ENCODE measurements at places on chromosomes 5 and 9.

DNA sequence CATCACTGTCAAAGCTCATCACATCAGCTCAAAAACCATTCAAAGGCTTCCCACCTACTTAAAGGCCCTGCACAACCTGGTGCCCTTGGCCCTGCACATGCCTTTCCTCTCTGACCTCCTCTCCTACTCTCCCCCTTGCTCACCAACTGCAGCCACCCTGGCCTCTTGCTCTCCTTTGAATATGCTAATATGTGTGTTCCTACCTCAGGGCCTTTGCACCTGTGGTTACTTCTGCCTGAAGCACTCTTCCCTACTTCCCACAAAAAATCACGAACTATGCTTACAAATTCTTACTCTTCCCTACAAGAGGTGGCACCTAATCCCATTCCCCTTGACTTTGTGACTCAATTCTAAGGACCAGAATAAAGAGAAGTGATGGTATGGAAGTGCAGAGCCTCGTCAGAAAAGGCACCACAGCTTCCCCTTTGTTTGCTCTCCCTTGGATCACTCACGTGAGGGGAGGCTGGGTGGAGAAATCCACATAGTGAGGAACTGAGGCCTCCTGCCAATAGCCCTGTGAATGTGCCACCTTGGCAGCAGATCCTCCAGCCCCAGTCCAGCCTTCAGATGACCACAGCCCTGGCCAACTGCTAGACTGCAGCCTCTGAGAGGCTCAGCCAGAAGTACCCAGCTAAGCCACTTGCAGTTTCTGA is 3.2 kb upstream of the TMEM171 start:
- DNase-seq: no peak

- DNase-seq: peak; percentile 59
Measured at GRCh38 chr5:128241051-128241695, 157.6 kb downstream of the SLC12A2 start.

DNA sequence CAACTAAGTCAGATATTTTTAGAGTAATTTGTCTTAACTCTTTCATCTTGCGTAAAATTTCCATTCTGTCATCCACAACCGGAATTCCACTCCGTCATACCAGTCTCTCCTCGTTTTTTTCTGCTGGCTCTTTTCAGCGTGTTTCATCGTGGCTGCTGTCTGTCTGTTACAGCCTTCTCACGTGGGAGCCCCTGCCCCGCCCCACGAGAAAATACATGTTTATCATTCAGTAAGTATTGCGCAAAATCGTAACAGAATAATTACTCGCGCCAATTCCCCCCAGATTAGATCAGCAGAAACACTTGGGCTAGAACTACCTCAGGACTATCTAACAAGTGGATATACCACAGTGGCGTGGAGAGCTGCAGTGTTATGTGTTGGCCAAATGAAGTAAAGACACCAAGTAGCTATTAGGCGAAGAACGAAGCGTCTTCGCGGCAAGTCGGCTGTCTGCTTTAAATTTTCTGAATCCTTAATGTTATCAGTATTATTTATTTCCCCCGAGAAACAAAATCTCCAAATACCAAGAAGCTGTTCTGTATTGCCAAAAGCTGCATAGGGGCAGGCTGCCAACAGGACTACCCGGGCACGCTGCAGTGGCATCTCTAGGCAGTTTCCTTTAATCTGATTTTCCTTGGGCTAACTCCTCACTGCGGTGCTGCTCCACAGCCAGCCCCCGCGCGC is 566 bp upstream of the FOCAD start:
- peak; percentile 67 for DNase-seq

- DNase-seq: no peak
Measured at GRCh38 chr9:131485206-131485605, 17.5 kb upstream of the POMT1 start.

DNA sequence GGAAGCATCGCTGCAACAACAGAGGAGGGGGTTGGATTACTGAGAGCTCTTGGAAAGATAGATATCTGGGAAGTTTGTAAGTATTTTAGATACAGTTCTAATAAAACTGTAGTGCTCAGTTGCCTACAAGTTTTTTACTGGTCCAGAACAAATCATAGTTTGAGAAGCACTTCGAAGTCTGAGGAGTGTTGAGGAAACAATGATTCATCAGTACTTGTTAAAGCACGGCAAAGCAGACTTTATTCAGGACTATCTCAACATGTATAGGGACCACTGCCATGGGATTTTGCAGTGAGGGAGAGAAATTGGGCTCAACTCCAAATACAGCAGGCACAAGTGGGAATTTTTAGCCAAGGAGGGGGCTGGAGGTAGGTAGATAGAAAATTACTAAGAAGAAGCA is 25.3 kb upstream of the RECK start:
- DNase-seq: no peak

Data from muscle of leg (tissue), 16 donors.